ENCODE measurements at places on chromosomes 5 and 9.

GRCh38 chr9:10903969-10904368, 291.2 kb upstream of the PTPRD start:
- no peak for DNase-seq

DNA sequence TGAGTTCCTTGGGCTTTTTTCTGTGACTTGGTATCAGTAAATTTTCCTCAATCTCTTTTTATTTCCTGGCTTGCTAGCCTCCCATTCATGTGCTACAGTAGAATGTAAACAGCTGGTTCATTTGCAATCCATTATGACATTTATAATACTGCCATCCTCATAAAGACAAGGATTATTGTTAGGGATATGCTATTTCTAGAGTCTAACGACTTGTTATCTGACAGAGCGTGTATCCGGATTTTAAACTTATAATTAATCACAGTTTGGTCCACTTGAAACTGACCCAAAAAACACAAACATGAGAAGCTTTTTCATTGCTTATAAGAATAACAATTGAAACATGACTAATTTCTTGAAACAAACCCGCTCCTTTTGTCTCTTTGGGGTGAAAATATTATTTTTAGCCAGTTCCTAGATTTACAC, 585.8 kb downstream of the TLE4 start:
- no peak for DNase-seq

DNA sequence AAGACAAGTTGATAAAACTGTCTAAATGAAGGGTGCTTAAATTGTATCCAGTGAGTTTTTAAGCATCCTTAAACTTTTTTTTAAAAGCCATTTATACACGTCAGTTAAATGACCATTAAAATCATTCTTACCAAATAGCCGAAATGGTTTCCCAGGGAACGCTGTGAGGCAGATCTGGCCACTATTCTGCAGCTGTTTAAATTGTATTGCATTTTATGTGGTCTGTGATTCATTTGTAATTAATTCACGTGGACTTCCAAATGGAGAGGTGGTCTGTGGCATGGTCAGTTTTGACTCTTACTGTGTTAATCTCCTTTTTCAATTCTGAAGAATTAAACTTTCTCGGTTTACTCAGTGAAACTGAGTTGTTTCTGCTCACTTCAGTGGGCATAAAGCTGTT, 113.7 kb upstream of the OTULINL start:
- DNase-seq, result no peak

DNA sequence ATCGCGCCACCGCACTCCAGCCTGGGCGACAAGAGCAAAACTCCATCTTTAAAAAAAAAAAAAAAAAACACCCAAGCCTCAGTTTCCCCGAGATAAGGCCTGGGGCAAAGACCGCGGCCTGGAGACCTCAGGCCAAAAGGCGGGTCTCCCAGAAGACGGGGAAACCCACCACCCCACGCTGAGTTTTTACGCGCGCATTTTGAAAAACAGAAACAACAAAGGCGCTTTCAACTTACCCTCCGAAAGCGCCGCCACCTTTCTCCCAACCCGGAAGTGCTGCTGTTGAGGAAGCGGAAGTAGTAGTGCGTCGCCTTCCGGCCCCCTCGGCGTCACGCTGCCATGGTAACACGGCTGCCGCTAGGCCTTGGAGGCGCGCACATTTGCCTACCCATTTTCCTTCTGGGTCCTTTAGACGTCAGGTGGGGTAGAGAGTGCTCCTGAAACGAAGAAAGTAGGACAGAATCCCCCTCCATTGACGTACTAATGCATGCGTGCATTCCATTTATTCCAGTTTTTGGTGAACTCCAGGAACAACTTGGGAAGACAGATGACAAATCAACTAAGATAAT, at the start of gene TTF1:
Gene TTF1, minus strand, starts transcription at position 287 of the 569 bp plus-strand sequence. CDS start 4,019 bp downstream, outside the sequence.
- peak; percentile 93 for DNase-seq

DNA sequence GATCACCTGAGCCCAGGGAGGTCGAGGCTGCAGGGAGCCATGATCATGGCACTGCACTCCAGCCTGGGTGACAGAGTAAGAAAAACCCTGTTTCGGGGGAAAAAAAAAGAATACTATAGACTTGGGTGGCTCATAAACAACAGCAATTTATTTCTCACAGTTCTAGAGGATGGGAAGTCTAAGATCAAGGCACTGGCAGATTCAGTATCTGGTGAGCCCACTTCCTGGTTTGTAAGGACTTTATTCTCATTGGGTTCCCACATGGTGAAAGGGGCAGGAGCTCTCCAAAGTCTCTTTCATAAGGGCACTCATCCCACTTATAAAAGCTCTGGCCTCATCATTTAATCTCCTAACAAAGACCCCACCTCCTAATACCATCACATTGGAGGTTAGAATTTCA, 8.7 kb downstream of the HINT1 start:
- DNase-seq, result no peak

DNA sequence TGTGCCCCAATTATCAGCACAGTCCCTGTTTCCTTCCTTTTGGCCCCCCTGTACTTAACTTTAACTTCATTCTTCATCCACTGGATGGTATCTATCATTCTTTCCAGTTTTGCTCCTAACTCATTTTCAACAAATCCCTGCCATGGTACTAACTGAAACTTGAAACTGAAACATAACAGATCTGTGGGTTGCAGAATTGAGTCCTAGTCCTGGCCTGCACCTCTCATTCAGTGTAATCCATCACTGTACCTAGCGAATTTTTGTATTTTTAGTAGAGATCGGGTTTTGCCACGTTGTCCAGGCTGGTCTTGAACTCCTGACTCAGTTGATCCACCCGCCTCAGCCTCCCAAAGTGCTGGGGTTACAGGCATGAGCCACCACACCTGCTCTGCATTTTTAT, 15.3 kb upstream of the PIK3R1 start:
- DNase-seq, result no peak

GRCh38 chr5:9663891-9664290, 33.7 kb upstream of the TAS2R1 start:
- no peak for DNase-seq
